ENCODE measurements at places on chromosomes 3 and 15.

DNA sequence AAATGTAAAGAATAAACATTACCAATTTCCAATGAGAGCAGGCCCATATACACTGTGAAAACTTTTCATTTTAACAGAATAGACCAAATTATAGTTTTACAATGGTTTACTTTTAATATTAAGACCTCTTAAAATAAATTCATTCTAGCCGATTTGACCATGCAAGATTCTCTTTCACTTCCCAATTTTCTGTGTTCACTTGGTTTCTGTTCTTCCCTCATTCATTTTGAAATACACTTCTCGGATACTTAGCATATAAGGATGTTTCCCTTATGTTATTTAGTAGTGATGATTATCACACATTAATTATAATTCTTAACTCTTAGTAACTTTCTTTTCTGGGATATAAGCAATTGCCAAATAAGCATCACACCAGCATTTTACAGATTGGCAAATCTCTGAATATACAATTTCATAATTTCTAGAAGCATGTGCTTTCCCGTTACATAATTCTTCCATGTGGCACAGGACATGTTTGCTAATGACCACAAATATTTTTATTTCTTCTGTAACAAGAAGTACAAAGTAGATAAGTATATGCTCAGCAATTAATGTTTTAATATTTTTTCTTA lies 13.9 kb downstream of the OR5H15 start:
- peak; percentile 71 for DNase-seq

DNA sequence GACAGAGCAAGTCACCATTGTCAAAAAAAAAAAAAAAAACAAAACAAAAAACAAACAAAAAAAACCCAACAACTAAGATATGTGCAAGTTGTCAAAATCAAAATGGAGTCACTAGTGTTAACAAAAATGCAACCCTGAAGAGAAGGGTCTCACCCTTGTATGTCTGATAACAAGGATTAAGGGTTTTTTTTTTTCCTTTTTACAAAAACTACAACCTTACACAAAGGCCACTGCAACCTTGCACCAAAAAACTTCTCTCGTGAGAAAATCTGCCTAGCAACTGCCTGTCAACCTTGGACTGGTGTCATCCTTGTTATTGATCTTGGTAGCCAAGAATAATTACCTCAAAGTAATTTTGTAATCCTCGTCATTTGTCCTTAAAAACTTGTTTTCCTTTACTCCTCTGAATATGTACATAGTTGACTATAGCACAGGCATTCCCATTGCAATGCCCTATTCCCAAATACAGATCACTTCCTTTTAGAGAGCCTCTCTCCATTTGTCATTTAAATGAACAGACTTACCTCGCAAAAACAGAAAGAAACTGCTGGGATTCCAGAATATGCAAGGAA lies 24.0 kb downstream of the TFRC start:
- no peak for DNase-seq

- DNase-seq = peak; percentile 36
These were observed 157.3 kb upstream of the CGNL1 start for GRCh38 chr15:57218826-57219576.

DNA sequence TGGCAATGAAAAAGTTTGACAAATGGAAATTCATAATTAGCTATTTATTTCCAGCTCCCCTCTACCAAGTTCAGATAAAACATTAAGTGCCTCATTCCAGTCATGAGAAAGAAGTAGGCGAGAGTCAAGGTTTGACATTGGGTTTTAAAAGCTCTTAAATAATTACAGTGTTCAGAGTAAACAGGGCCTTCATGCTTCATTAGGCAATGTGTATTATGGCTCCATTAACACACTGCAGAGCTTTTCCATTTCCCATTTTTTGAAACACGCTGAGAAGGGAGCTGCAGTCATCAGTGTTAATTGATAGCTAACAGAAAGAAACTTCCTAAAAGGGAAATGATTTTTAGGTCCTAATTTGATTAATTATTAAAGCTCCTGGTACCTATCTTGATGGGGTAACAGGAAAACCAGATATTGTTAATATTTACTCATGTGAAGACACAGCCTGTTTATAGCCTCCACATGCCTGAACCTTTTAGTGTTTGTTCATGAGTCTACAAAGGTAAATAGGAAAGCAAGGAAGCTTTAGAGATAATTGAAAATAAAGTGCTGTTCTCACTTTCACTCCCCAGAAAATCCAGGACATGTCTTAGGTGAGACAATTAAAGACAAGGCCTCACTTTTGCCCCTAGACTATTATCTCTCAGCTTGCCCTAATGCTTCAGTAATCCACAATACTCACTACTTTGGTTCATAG lies 28.7 kb downstream of the SST start:
- DNase-seq = no peak

DNA sequence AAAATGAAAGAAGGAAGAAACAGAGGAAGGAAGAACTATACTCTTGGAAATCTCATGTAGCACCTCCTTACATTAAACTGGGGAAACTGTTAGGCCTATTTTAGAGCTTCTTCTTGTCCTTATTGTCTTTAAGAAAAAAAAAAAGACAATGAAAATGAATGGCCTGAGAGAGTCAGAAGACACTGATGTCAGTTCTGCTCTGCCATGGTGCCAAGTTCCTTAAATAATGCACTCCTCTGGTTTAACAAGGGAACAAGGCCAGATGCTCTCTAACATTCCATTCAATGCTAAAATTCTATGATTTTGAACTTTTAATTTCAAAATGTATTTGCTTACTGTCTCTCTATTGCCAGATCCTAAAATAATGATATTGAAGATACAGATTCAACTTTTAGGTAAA lies 4.4 kb upstream of the MBNL1 start:
- DNase-seq = peak; percentile 72

- peak; percentile 96 for DNase-seq
These were observed at the start of gene ADPRH for GRCh38 chr3:119579366-119580066. Gene ADPRH (plus strand): TSS chr3:119579492. CDS start chr3:119582170, 2,678 bp downstream.

GRCh38 chr15:26210980-26211379 lies 347.9 kb upstream of the ATP10A start:
- DNase-seq = no peak

DNA sequence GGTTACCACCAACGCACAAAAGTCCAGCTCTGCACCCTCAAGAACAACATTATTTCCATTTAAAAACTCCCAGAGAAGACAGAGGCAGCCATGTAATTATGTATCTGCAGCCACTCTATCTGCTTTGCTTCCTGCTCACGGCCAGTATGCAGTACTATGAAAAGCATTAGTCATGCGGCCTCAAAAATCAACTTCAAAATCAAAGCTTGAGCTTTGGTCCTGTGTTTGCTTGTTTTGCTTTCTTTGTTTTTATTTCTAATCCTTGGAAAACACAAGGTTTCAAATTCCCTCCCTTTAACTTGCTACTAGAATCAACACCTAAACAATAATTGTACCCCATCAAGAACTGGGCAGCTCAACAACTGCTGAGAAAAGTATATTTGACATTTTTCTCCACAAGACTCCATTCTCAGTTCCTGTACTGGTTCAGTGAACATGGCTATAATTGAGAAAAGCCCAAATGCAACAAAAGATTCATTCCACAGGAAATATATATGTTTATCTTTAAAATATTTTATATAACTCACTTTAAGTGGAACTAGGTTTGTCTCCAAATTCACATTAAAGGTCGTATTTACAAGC lies 37.6 kb downstream of the GBE1 start:
- no peak for DNase-seq

- DNase-seq = no peak
These were observed 575.7 kb upstream of the ZNF717 start for GRCh38 chr3:76361010-76361409.

GRCh38 chr3:44665173-44665572 lies 16.6 kb downstream of the ZNF35 start:
- DNase-seq = no peak

DNA sequence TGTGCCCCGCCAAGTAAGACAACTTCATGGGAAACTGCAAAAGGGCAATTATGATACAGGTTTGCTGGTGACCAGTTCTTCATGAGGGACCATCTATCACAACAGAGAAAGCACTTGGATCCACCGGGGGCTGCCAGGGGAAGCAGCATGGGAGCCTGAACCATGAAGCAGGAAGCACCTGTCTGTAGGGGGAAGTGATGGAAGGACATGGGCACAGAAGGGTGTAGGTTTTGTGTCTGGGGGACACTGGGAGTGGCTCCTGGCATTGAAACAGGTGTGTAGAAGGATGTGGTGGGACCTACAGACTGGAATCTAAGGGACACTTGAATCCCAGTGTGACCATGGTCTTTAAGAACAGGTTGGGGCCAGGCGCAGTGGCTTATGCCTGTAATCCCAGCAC lies 22.6 kb downstream of the MKRN2 start:
- DNase-seq = no peak

- DNase-seq = no peak
These were observed 540.0 kb upstream of the ROBO1 start for GRCh38 chr3:80307844-80308243.

- DNase-seq = no peak
These were observed 32.2 kb downstream of the SLC41A3 start for GRCh38 chr3:126051741-126052140.

GRCh38 chr15:26690778-26691177 lies 82.1 kb downstream of the GABRB3 start:
- no peak for DNase-seq

GRCh38 chr3:43998836-43999727 lies 242.6 kb upstream of the TOPAZ1 start:
- DNase-seq = peak; percentile 11

DNA sequence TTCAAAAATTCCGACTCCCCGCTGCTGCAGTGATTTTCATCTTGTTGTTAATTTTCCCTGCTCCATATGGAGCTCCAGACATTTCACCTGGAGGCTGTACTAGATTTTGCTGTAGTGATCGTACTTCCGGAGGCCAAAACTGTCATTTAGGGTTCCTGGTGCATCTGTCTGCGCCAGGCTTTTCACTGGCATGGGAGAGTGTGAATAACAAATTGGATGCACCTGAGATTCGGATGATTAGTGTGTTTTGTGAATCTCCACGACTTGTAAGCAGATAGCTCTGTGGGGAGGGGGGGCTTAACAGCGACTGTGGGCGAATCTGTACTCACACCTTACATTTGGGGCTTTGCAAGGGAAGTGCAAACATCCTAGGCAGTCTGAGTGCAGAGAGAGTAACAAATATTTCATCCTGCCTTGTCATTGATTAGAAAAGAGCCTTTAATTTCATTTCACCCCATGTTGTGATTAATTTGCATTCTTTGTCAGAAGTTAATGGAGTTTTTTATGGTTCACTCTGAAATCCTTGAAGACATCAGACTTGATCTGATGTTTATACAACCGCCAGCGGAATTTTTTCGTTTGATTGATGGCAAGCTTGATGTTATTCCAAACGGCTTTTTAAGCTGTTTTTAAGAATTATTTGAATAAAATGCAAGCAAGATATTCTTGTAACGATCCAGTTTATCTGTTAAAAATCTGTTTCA lies 92.5 kb upstream of the SKOR1 start:
- DNase-seq = no peak

DNA sequence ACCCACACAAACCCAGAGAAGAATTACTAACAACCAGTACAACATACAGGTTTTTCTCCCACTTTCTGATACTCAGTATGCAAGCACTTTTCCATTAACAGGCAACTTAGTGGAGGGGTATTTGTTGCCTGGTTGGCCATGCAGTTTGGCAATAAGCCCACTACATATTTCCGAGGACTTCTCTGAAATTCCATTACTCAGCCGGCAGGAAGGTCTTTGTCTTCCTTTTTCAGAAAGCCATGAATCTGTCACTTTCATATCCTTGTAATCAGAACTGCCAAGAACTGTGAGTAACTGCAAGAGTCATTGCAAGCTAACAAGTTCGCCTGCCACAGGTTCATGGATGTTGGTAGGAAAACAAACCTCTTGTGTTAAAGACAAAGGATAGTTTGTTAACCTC lies 422.3 kb upstream of the ROBO1 start:
- no peak for DNase-seq

DNA sequence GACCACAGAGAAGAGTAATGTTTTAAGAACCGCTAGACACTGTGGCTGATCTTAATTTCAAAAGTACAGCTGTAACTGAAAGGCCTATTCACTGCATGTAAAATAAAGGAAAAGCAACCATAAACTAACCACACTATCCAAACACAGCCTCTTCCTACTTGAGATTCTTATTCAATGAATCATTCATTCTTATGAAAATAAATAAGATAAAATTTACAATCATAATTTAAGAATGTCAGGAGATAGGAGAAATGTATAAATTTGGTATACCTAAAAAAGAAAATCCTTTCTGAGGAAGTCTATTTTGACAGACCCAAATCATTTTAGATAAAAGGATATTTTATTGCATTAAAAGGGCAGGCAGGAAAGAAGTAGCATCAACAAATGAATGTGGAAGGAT lies 533.5 kb upstream of the ZNF385D start:
- no peak for DNase-seq

DNA sequence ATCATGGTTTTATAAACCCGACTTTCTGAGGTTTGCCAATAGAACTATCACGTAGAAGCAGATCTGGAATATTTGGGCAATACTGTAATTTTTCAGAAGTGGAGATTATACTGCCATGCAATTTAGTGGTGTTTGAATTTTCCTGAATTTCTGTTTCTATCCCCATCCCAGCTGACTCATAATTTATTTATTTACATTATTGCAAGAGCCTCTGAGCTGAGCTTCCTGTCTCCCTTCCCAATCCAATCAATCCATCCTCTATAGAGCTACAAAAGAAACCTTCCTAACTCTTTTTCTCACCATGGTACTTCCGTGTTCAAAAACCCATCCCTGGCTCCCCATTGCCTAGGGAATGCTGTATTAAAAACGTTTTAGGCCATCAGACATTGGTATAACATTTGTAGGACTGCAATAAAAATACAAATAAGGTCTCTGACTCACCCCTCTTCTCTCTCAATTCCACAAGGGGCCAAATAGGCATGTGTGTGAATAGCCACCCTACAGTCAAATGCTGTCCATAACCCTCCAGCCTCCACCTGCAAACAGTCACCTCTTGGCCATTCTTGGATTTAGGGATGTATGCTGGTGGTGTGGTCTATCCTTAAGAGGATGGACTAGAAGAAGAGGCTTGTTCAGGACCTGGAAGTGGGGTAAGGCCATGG lies 190.7 kb downstream of the CD47 start:
- DNase-seq = no peak

DNA sequence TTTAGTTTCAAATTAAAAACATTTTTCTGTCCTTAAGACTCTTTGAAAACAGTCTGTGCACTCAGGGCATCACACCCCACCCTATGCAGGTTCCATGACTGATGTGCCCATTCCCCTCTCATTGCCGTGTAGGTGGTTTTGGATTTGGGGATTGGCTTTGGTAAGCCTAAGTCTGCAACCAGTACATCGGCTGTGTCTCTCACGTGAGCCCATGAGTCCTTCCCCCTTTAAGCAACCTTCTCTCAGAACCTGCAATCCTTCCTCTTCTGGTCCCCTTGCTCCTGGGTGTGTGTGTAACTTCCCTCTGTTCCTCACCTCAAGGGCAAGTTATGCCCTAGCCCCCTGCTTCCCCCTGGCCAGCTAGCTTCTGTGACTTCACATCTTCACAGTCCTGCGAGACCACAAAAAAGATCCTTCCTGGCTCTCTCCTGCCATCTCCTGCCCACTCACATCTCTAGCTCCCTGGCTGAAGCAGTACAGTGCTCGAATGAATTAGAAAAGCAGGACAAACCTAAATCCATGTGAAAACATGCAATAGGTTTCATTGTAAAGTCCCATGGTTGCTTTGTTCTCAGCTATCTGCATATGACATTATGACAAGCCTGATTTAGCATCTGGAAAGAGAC lies 126.7 kb downstream of the UACA start:
- peak; percentile 11 for DNase-seq

- no peak for DNase-seq
These were observed 30.8 kb downstream of the PCOLCE2 start for GRCh38 chr3:142858043-142858442.

- DNase-seq = peak; percentile 57
These were observed 700 bp downstream of the MKRN2 start for GRCh38 chr3:12557473-12558100.

GRCh38 chr15:88992216-88992615 lies 79.0 kb upstream of the MFGE8 start:
- no peak for DNase-seq

All from suppressor macrophage treated with lipopolysaccharide for 1 hour (primary cell).